ENCODE measurements at places on chromosomes 12 and 14.
A peak's percentile ranks its signal among the peaks of the same experiment; 100 is the strongest.

DNA sequence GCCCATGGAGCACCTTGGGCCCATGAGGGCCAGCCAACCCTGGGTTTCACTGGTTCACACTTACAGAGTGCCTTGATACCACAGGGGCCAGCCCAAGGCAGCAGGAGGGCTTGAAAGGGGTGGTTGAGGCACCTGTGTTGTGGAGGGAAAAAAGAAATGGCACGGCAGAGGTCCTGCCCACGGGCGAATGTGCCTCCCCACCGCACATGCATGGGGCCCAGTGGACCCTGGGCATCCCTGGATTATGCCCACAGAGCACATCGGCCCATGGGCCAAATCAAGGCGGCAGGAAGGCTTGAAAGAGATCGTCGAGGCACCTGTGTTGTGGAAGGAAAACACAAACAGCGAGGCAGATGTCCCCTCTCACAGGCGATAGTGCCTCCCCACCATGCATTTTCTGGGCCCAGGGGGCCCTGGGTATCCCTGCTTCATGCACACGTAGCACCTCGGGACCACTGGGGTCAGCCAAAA lies 378.1 kb downstream of the ALG10 start:
- DNase-seq, result no peak

DNA sequence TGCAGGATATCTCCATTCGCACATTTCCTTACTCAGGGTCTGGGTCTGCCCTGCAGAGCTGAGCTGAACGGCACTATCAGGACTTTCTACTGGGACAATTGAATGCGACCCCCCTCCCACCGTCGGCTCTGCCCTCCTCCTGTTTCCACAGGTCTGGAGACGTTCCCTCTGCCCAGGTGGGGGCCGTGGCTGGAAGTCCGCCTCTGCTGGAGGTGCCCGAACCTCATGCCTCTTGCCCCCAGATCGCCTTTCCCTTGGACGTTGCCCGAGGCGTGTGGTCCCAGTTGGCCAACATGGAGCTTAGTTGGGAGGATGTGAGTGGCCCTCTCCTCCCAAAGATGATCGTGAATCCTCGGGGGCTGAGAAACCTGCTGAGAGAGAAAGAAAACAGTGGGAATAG lies 21.2 kb upstream of the KLC1 start:
- no peak for DNase-seq

- peak; percentile 53 for DNase-seq
Observed at GRCh38 chr12:17976202-17976601, 113.8 kb downstream of the RERGL start.

DNA sequence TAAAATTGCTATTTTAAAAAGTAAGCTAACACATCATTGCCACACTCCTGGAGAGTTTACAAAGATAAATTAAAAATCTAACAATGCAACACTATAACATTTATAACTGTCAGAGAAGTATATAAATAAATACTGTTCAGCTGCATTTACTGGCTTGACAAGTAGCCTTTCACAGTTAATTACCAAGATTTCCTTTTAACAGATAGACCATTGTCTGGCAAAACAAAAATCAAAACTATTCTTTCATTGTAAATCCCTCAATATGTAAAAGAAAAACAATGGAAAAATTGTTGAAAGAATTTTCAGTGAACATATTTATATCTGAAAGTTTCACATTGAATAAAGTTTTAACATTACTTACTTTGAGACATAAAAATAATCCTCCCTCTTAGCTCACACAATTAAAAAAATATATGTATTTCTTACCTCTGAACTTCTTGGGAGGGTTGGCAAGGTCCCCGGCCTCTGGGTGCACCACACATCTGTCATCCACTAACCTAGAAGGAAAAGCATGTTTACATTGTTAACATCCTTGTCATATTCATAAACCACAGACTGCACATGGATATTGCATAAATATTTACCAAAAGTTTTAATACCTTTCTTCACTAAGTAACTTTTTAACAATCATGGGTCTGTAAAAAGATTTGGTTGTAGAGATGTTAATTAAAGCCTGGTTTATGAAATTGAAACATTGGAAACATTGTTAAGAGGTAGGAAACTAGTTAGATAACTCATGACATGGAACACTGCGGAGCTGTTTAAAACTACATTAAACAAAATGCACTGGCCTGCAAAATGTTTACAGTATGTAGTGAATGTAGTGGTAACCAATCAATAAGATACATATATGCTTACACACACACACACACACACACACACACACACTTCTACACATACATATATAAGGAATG lies 43.0 kb downstream of the ITPR2 start:
- DNase-seq, result no peak

- no peak for DNase-seq
Observed at GRCh38 chr14:60355768-60356167, 106.7 kb downstream of the PPM1A start.

GRCh38 chr12:101609198-101609597 lies 14.4 kb downstream of the MYBPC1 start:
- no peak for DNase-seq

- no peak for DNase-seq
Observed at GRCh38 chr14:68103853-68104252, 284.3 kb downstream of the RAD51B start.

DNA sequence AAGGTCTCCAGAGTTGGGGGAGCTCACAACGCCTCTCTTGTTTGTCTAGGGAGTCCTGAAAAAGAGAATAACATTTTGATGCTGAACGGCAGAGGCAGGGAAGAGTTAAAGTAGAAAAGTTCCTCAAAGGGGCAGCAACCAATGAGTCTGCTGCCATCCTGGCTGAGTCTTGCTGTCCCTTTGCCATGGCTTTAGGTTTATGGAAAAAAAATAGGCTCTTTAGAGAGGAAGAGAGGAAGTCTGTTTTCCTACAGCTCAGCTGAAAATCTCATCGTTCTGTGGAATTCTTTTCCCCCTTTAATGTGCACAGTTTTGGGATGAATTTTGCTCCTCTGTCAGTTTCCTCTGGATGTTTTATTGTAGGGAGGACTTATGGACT lies 314.8 kb upstream of the TBX3 start:
- no peak for DNase-seq

DNA sequence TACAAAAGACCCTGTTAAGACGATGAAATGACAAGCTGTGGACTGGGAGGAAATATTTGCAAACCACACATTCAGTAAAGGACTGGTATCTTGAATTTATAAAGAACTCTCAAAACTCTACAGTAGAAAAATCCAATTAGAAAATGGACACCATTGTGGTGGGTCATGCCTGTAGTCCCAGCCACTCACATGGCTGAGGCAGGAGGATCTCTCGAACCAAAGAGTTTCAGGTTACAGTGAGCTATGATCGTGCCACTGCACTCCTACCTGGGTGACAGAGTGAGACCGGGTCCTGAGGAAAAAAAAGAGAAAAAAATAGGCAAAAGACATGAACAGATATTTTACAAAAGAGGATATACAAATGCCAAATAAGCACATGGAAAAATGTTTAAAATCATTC lies 41.9 kb downstream of the TTC6 start:
- DNase-seq, result no peak

GRCh38 chr12:65997056-65997455 lies 133.5 kb downstream of the LLPH start:
- no peak for DNase-seq

DNA sequence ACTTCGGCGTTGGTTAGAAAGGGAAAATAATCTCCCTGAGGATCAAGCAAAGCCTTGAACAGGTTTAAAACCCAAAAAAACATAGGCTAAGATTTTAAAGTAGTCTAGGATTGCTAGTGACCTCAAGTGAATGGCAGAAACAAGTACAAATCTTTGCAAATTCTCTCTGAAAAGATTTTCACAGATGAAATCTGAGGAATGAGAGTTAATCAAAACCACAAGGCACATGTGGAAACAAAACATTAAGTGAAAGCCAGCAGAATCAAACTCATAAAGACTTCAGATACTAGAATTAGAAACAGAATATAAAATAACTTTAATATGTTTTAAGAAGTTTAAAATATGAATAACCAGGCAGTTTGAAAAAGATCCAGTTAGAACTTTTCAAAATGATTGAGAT lies 52.2 kb upstream of the CFL2 start:
- DNase-seq, result no peak

DNA sequence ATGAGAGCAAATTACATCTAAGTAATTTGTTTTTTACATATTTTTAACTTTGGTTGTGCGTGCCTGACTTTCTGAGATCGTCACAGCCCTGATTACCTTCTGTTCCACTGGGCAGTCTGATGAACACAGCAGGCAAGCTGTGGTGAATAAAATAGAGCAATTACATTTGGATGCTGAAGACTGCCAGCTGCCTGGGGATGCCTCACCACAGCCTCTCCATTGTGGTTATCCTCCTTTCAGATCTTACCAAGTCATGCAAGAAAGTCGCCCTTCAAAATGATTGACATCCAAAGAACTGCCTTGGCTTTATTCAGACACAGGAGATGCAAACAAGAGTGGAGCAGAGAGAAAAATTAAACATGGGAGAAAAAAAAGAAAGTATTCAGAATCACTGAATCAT lies 456.6 kb upstream of the TMPO start:
- DNase-seq, result no peak

- DNase-seq, result peak; percentile 78
Observed at GRCh38 chr12:113664224-113664681, 192.6 kb upstream of the LHX5 start.

GRCh38 chr12:56189918-56190694 lies 823 bp upstream of the SMARCC2 start:
- DNase-seq, result peak; percentile 90

DNA sequence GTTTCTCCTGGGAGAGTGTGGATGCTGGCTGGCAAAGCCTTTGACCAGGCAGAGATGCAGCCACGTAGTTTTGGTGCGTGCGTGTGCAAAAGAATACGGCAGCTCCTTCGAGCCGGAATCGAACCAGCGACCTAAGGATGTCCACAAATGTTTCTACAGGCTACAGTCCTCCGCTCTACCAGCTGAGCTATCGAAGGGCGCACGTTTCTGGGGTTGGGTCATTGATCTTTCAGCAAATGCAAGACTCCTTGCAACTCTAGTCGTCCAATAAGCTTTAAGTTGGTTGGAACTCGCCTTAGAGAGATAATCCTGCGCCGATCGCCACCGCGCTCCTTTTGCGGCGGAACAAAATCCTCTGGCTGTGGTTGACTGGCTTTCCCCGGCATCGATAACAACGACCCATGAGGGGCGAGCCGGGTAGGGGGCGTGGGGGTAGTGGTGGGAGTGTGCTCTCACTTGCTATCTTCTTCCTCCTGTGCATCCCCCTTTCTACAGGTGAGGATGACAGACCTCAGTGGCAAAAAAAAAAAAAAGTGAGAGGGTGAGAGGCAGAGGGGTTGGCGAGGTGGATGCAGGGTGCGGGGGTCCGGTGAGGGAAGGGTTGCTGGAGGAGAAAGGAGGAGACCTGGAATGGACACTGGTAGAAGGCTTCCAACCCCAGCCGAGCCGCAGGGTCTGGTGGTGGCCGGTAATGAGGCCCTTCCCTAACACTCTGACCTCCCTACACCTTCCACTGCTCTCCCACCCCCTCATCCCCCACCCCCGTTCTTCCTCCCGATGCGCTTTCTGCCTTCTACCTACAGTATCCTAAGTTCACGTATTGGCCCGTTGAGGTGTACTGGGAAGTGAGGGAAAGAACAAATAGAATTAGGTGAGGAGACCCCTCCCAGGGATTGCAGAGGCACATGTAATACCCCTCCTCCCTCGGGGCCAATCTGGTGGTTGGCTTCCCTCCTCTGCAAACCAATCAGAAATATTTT lies 11.8 kb upstream of the OR6S1 start:
- no peak for DNase-seq

DNA sequence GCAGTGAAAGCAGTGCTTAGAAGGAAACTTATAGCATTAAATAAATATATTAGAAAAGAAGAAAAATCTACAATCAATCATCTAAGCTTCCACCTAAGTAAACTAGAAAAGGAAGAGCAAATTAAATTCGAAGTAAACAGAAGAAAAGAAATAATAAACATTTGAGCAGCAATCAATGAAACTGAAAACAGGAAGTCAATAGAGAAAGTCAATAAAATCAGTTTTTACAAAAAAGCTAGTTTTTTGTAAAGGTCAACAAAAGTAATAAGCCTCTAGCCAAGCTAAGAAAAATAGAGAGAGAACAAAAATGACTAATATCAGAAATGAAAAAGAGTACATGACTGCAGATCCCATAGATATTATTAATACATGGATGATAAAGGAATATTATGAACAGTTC lies 34.2 kb upstream of the KTN1 start:
- no peak for DNase-seq

DNA sequence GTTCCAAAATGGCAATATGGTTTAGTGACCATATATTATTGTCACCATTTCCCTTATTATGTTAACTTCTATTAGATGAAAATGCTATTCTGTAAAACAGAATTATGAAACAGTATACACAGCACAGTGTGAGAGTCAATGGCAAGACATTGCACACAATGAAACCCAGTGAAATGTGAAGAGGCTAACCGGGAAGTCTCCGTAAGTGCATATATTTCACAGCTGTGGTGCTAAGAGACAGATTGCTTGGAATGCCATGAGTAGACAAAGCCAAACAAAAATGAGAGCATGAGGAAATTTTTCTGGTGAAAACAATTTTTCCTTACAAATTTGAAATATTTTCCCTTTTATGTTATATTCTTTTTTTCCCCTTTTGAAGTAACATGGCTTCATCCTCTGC lies 49.4 kb downstream of the DYRK2 start:
- no peak for DNase-seq

DNA sequence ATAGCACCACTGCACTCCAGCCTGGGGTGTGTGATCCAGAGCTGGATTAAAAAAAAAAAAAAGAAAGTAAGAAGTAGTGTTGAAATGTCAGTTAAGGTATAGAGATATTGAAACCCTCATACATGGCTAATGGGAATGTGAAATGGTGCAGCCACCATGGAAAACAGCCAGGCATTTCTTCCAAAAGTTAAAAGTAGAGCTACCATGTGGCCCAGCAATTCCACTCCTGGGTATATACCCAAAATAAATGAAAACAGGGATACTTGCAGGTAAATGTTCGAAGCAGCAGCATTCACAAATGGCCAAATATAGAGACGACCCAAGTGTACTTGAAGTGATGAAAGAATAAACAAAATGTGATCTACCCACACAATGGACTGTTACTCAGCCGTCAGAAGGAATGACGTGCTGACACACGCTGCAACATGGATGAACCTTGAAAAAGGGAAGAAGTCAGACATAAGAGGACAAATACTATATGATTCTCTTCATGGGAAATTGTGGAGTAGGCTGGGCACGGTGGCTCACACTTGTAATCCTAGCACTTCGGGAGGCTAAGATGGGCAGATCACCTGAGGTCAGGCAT lies 15.2 kb downstream of the IL31 start:
- no peak for DNase-seq

DNA sequence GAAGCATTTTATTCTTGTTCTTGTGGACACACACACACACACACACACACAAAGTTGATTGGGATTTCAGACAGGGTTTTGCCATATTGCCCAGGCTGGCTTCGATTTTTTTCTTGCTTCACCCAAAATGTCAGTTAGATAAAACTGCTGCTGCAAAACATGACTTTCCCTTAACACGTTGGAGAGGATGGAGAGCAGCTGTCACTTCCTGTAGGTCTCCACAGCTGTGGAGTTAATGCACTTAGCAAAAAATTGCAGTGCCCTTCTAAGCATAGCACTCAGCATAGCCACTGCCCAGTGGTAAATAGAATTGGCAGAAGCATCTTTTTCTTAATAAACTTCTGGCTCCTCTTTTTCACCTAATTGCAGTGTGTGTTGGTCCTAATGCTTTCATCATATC lies 54.5 kb downstream of the PDZRN4 start:
- peak; percentile 11 for DNase-seq
